ENCODE measurements at places on chromosomes 7 and 10. TPM values are rescaled to one million over a fixed set of nuclear protein-coding genes. Genes with fewer than 3 reads are reported as not detected.

The EVX1 gene
- polyA plus RNA-seq = not detected

The MUC12 gene
- polyA plus RNA-seq = 1.4 TPM

The POM121 gene
- 7.5 TPM for polyA plus RNA-seq

The CALCR gene
- polyA plus RNA-seq = not detected
